ENCODE measurements at places on chromosomes 7 and 10.

DNA sequence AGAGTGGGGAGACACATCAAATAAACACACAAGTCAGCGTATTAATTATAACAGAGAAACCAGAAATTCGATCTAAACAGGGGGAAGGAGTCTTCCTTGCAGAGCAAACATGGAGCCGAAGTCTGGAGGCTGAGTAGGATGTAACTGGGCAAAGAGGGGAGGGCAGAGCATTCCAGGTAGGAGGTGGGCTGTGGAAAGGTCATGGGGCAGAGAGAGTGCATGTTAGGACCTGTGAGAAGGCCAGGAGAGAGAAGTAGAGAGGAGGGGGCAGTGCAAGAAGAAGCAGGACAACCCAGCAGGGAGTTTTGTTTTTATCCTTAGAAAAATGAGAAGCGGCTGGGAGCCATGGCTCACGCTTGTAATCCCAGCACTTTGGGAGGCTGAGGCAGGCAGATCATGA lies 130.8 kb upstream of the GPR26 start:
- no peak for DNase-seq

GRCh38 chr10:51999096-51999495 lies 299.7 kb upstream of the CSTF2T start:
- no peak for DNase-seq

DNA sequence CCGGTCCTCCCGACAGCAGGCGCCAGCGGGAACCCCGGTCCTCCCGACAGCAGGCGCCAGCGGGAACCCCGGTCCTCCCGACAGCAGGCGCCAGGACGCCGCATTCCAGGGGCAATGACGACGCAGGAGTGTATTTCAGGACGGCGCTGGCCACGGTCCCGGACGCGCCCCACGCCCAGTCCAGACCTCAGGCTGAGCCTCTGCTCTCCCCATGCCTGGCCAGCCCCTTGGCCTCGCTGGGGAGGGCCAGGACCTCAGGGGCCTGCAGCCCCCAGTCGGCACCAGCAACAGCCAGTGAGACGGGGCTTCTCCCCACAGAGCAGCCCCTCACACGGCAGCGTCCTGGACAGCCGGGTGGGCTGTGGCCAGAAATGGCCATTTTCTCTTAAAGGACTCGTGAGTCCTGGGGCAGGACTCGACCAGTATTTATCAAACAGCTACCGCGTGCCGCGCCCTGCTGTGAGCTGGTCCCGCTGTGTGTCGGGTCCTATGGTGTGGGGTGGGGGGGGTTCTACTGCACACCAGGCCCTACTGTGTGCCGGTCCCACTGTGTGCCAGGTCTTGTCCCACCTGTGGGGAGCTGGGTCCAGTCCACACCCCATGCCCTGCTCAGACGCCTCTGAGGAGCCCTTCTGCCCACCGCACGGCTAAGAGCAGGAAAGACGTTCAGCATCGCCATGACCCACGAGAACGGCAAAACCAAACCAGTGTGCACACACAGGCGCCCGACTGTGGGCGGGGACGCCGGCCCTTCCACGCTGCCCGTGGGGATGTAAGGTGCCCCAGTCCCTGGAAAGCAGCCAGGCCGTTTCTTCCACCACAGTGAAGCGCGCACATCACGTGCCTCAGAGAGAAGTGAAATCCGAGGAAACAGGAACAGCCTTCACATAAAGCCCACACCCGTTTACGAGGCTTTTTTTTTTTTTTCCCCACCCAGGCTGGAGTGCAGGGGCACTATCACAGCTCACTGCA lies 33.3 kb downstream of the GET4 start:
- DNase-seq = no peak

GRCh38 chr10:58662314-58662713 lies 149.6 kb downstream of the BICC1 start:
- no peak for DNase-seq

DNA sequence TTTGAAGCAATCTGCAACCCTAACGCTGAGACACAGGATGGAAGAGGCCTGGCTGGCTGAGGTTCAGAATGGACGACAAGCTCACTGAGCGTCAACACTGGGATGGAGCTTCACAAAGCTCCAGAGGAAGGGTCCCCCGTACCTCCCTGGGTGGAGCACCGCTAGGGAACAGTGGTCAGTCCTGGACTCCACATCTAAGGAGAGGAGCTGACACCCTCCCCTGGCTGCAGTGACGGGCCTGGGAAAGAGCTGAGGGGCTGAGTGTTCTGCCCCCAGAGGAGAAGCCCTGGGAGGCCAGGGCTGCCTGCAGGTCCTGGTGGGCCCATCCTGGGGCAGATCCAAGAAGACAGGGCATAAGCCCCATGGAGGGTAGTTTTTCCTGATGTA lies 146.2 kb downstream of the ARHGAP22 start:
- DNase-seq = no peak

DNA sequence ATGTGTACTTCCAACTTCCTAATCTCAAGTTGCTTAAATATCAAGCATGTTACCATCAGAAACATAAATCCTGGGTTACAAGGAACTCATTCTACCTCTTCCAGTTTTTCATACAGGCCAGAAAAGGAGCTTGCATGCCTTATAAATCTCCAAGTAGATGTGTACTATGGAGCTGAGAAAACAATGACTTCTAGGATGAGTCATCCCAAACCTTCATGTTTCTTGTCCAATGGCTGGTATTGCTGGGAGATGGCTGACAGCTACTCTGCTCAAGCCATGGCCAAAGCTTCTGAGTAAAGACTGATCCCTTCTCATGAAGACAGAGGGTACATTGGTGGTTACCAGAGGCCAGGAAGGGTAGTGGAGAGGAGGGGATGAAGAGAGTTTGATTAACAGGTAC lies 8.6 kb downstream of the RAPGEF5 start:
- no peak for DNase-seq

DNA sequence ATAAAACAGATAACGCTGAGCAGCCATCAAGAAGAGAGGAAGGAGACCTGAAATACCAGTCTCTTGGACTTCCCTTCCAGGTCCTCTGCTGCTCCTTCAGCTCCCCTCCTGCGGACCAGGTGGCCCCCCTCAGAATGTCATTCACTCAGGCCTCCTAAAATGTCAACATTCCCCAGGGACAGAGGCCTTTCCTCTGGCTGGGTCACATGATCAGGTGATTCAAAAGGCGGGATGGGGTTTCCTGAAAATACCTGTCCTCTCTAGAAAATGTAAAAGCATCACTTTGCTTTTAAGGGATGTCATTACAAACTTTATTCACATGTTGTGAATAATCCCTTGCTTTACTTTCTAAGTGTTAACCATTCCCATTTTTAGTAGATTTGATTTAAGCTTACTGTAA lies 311.1 kb downstream of the INHBA start:
- no peak for DNase-seq

DNA sequence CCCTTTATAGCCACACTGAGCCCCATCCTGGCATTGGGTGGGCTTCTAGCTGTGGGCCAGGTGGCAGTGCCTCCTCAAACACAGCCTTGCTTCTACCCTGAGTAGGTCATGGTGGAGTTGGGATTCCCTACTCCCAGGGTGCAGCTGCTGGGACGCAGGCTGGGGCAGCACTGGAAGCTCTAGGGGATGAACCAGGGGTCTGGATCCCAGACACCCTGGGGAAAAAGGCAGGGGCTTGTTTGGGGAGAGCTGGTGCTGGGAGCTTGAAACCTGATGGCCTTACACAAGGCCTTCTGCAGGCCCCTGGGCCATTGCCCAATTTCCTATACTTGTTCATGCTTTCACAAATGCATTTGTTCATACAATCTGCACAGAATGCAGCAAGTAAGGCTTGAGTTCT lies 103.7 kb upstream of the CTBP2 start:
- DNase-seq = no peak

DNA sequence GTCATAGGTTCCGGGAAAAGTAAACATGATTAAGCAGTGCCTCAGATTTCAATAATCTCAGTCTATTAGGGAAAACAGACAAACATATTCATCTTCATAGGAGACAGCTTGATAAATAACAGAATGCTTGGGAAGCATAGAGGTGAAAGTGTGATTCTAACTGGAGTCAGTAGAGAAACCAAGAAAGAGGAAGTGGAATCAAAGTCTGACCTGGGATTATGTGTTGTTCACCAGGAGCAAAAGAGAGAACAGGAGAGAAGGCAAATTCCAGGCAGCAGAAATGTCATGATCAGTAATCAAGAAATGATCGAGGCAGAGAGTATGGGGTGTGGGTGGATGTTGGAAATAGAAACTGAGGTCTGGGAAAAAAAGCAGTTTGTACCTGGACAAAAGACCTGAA lies 43.7 kb downstream of the DGKB start:
- no peak for DNase-seq

DNA sequence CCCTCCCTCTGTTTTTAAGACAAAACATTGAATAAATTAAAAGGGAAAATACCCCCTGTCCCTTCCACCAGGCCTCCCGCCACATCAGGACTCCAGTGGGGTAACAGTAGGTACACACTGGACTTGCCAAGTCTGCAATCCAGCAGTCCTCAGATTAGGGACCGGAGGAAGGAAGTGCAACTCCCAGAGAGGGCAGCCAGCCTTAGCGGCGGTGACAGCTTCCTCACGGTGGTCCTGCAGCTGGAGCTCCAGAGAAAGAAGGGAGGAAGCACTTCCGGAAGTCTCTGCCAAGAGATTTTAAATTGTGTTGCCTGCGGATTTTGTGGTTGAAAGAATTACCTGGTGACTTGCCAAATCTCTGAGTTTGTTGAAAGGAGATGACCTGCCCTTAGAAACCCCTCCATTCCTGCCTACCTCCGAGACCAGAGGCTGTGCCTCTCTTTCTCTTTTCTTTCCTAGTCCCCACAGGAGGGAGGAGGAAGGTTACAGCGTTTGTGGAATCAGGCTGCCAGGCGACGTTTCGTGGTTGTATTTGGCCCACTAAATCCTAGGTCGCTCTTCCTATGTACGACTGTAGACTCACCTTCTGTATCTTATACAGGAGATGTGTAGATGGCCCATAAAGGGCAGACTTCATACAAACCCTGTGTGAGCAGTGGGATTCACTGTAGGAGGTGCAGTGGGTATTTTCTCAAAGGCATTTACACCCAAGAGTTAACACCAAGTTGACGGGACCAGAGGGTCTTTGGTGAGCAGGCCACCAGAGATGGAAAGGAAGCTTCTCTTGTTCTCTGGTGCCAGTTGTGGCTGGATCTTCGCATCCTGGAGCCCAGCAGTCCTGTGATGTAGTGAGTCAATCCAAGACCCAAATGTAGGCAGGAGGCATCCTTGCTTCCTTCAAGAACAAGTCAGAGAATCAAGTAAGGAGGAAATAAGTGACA lies 77.9 kb downstream of the INSIG1 start:
- DNase-seq = no peak

GRCh38 chr10:46787321-46787615 lies 124.0 kb upstream of the PTPN20 start:
- no peak for DNase-seq

DNA sequence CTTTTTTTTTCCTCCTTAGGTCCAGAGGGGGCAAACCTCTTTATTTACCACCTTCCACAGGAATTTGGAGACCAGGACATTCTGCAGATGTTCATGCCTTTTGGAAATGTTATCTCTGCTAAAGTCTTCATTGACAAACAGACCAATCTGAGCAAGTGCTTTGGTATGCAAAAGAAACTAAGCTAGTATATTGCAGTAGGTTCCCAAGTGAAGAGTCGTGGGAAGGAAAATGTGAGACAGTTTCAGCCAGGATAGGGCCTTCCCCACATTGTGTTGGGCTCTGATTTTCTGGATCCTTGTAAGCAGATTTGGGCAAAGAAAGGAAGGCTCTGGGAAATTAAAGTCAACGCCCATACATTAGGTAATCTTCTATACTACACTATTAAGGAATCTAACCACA lies 285.6 kb downstream of the USP6NL start:
- DNase-seq = no peak

DNA sequence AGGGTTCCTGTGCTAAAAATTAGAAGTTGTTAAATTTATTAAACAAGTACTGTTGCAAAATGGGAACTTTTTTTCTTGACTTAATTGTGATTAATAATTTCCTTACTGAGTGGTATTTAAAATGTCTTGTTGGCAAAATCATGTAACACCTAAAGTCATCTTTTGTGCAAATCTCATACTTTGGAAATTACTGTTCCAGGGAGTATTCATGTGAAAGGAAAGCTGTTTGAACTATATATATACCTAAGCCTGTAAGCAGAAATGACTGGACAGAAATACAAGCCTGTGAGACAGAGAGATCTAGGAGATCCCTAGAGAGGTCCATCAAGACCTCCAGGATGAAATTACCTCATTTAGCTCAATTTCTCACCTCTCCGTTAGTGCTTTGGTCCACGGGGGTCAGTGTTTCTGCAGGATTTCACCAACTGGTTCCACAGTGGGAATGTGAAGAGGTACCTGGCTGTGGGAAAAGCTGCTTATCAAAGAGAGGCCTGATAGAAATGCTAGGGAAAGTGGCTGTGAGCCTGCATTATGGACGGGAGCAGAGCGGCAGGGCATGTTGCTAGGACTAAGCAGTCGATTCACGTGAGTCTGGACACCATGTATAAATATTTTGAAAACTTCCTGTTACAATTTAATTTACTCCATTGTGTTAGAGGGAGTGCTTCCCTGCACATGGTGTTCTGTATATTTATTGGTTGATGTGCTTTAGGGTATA lies 7.9 kb downstream of the LUC7L2 start:
- no peak for DNase-seq

DNA sequence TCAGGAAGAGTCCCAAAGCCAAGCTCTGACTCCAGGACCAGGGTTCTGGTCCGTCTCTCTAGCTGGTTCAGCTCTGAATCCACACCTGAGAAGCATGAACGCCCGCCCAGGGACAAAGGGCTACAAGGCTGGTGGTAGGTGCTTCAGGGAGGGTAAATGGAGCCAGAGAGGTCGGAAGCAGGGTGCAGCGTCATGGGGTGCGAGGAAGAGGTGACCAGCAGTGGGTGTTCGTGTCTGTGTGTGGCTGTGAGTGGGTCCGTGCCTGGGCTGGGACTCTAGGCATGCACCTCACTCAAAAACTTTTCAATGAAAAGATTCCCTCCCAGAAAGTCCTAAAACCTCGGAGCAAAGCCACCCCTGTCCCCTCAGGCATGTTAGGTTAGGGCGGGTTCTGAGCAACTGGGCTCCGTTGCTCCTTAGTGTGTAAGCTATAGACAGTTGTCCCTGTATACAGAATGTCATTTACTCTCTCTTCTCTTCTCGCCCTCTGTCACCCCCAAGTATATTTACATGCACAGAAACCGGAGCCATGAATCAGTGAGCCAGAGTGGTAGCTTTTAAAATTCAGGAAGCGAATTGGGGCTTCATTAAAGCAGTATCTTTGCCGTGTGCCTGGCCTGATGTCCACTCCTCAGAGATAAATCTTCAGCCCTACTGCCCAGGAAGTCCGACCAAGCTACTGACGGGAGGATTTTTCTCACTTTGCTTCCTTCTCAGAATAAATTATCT lies 12.3 kb upstream of the GATA3 start:
- no peak for DNase-seq

- no peak for DNase-seq
Observed at GRCh38 chr10:79034271-79034876, 34.4 kb upstream of the ZMIZ1 start.
